ENCODE measurements at places on chromosomes 1 and 21. TPM values are rescaled to one million over a fixed set of nuclear protein-coding genes. Genes with fewer than 3 reads are reported as not detected.

CD48 gene
- not detected for total RNA-seq

CREB3L4 gene
- total RNA-seq, result 8.0 TPM

FAM110D gene
- total RNA-seq, result not detected

SLFNL1 gene
- total RNA-seq, result not detected

FCRL5 gene
- total RNA-seq, result not detected

SLC45A3 gene
- total RNA-seq, result 3.4 TPM

S100A7 gene
- not detected for total RNA-seq

TCEANC2 gene
- total RNA-seq, result 2.2 TPM

TAL1 gene
- under 0.01 TPM for total RNA-seq

RHBDL2 gene
- total RNA-seq, result 8.4 TPM

WDR64 gene
- not detected for total RNA-seq

RPTN gene
- total RNA-seq, result 0.72 TPM

HPDL gene
- total RNA-seq, result 1.9 TPM

BGLAP gene
- total RNA-seq, result not detected
